ENCODE measurements at places on chromosomes 16 and 17.

DNA sequence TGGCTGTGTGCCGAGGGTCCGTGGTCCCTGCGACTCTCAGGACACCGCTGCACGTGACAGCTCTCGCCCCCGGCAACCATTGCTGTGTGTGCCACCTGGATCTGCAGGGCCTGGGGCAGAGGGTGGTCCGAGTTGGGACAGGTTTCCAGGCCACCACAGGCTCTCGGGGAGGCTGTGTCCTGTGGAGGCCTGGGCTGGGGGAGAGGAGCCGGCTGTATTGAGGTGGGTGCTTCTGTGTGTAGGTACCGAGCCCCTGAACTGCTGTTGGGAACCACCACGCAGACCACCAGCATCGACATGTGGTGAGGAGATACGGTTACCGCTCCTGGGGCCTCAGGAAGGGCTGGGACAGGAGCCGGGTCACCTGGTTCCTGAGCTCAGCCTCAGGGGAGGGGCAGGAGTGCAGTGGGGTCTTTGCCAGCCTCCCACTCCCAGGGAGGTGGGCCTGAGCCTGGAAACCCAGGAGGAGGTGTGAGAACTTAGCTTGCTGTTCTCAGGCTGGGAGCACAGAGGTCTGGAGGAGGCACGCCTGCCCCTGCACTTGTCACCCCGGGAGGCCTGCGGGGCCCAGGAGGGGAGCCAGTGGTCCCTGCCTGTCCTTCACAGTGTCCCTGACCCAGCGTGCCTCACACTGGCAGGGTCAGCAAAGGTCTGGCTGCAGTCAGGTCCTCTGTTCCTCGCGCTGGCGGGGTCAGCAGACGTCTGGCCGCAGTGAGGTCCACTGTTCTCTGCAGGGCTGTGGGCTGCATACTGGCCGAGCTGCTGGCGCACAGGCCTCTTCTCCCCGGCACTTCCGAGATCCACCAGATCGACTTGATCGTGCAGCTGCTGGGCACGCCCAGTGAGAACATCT, 7.3 kb downstream of the SPATA2L start:
- DNase-seq, result no peak

DNA sequence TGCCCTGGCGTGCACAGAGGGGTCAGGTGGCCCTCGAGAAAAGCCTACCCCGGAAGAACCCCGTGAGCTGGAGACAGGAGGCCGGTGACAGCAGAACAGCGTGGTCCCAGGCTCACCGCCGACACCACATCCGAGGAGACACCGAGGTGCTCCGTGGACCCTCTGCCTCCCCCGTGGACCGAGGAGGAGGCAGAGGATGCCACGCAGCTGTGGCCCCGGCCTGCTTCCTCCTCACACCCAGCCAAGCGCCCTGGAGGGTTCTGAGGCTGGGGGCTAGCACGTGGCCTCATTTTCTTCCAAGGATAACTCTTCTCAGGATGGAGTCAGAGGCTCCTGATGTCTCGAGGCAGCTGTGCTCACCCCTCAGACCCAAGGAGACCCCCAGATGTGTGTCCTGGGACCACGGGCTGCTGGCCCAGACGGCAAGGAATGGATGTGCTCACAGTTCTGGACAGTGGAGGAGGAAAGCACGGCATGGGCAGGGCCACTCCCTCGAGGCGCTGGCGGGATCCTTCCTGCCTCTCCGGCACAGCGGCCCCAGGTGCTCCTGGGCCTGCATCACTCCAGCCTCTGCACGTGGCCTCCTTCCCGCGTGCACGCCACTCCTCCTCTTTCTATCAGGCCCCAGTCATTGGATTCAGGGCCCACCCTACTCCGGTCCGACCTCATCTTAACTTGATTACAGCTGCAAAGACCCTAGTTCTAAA, 4.4 kb upstream of the PVALEF start:
- DNase-seq, result no peak

DNA sequence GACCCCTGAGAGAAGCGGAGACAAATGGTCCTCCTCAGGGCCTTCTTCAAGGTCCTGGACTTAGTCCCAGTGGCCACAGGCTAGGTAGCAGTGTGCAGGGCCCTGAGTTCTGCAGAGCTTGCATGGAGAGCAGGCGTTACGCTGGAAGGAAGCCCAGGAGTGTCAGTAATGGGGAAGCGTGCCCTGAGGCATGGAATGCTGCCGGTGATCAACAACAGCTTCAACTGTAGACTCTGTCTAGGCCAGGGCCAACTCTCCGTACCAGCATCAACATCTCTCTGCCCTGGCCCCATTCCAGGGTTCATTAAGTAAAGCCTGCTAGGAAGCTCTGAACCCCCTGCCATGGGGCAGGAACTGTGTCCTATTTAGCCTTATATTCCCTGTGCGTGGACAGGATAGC, 568 bp upstream of the TNK1 start:
- no peak for DNase-seq

GRCh38 chr16:264440-264951, 11.2 kb downstream of the RGS11 start:
- no peak for DNase-seq

DNA sequence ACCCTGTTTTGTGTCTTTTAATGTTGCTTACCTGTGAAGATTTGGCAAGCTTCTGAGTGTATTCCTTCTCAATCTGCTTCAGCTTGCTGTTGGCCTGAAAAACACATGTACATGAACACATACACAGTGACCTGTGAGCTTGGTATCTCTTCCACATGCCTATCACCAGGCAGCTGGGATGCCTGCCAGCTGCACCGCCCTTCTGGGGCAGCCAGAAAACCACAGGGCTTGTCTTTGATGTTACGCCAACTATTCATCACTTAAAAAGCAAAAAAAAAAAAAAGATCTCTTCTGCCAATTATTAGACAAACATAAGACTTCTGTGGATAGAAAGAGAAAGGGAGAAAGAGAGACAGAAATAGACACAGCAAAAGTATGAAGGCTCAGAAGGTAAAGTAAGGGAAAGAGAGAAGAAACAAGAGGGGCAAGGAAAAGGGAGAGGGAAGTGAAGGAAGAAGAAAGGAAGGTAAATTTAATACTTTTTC, 189.2 kb upstream of the AXIN2 start:
- no peak for DNase-seq

DNA sequence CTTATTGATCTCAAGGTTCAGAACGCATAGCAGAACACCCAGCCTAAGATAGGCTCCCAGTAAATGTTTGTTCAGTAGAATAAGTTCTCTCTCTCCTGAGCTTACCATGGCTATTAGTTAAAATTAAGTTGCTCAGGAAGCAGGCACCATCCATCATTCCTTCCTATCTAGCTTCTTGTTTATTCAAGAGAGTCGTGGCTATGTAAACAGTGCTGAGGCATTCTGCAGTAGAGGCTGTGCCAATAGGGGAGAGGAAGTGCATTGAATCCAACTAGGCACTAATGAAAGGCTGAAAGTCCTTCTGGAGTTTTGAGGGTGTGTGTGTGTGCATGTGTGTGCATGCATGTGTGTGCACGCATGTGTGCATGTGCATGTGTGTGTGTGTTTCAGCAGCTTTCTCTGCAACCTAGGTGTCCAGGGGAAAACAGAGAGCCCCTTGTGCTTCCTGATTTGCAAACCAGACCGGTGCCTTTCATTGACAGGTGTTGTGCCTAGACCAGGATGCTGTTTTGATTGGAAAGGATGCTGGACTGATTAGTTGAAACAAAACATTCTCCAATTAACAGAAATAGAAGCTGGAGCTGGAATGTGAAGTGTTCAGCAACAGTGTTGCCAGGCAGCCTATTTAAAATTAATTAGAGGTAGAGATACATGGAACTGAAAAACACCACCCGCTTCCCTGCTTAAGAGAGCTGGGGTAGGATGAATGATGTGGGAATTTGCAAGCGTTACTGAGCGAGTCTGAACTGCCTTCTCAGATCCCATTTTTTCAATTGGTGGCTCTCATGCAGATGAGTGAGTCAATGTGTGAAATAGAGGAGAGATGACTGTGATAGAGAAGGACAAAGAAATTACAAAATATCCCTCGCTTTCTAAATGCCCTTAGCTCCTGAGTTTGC, 103.3 kb upstream of the CLEC3A start:
- DNase-seq, result no peak

GRCh38 chr17:15085890-15086677, 179.0 kb downstream of the PMP22 start:
- no peak for DNase-seq

DNA sequence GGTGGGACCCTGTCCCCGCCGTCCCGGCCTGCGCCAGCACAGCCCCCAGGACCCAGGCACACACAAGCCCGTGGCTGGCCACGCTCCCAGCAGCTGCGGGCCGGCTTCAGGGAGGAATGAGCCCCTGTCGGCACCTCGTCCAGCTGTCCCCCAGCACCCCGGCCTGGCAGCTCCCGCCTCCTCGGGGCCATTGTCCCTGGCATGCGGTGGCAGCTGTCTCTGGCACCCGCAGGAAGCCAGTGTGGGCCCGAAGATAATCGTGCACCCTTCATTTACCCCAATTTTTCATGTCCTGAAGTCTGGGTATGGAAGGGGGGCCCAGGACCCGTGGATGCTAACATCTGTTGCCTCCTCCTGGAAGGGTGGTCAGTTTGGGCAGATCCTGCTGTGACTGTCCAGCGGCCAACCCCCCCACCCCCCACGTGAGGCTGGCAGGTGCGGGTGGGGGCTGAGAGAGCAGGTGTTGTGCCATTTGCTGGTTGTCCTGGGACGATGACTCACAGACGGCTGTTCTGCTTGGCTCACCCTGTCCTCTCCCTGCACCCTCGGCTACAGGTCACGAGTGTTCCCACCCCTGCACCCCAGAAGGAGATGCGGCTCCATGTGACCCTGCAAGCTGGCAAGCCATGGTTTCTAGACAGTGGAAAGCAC, 4.0 kb upstream of the LMF1 start:
- DNase-seq, result peak; percentile 93

- no peak for DNase-seq
Observed at GRCh38 chr17:56309897-56310296, 156.6 kb downstream of the ANKFN1 start.

DNA sequence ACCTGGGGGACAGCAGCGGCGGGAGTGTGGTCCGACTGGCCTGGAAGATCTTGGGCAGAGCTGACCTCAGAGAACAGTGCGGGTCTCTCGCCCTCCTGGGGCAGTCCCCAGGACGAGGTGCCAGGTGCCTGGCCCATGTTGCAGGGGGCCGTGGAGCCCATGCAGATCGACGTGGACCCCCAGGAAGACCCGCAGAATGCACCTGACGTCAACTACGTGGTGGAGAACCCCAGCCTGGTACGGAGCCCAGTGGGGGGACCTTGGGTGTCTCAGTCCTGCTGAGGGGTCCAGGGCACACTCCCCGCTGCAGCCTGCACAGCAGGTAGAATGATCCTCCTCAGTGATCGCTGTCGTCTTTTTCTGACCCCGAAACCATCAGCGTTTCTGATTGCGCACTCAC, 1.4 kb downstream of the GPS1 start:
- DNase-seq, result no peak

DNA sequence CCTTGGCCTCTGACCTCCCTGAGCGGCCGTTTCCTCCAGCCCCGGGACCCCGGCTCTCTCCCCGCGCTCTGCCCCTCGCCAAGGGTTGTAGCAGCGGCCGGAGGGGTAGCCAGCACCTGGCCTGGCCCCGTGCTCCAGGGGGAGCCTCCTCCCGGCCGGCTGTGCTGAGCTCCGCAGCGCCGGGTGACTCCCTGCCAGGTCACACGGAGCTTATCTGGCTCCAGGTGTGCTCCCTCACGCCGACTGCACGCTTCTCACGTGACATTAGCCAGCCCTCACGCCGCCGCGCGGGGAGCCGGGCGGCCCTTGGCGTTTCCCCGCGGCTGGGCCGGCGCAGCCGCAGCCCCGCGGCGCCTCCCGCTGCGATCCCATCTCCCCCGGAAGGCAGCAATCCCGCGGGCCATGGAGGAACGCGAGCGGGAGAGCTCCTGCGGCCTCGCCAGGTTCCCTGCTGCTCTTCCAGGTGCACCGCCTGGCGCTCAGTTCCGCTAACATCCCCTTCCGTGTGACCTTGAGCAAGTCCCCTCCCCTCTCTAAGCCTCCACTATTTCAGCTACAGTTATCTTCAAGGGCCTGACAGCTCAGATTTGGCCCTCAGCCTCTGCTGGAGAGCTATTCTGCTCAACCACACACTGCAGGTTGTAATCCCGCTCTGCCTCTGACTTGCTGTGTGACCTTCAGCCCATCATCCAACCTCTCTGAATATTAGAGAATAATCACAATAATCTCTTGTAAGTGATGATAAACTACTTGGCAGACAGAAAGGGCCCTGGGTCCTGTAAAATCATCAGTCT, 3.4 kb downstream of the MYO18A start:
- peak; percentile 46 for DNase-seq

- no peak for DNase-seq
Observed at GRCh38 chr16:88813269-88814143, 1.8 kb upstream of the APRT start.

DNA sequence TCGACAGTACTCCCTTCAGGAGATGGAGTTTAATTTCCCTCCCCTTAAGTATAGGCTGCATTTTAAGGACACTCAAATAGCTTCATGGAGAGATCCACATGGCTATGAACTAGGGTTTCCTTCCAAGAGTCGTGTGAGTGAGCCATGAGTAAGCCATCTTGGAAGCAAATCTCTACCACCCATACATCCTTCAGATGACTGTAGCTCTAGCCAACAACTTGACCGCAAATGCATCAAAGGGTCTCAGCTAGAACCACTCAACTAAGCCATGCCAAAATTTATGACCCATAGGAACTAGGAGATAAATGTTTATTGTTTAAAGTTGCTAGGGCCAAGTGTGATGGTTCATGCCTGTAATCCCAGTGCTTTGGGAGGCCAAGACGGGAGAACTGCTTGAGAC, 43.4 kb downstream of the METTL16 start:
- DNase-seq, result no peak

DNA sequence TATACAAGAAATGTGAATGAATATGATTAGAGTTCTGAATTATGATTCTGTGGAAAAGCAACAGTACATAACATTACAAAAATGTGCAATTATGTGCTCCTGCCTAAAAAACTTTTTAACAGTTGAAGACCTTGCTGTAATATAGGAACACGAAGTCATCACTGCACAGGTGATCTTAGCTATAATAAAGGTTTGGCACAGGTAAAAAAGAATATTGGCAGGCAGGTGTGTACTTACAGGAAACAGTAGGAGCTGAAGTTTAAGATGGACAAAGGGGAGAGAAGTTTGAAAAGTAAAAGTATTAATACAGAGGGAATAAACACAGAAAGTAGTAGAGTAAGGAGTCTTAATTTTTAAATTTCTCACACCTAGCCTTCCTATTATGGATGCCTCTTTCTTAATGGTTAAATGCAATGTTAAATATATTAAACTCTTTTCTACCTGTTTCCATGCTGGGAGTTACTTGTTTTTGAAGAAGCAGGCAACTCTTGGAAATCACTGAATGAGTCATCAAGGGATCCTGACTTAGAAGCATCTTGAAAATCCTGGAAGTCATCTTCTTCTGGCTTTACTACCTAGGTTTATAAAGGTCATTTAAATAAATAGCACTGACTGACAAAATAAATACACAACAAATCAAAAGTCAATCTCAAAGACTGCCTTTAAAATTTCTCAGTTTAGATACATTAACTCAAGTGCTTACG, 40.7 kb downstream of the SYNRG start:
- no peak for DNase-seq

DNA sequence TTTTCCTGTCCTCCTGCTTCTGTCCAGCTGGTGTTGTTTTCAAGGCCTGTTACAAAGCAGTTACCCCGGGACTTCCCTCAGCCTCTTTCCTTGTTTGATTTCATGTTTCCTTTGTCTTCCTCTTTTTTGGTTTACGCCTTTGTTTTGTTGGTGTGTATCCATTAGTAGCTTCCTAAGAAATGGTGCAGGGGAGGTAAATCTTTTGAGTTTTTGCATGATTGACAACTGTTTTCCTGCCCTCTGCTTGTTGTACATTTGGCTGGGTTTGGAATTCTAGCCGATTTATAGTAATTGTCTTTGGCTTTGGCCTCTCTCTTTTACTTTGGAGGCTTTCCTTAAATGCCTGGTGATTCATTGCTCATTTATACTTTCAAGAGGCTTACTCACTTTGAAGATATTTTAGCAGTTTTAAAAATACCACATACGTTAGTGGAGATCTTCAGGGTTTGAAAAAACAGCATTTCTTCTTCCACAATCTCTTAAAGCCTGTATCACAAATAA, 32.8 kb downstream of the DNAH2 start:
- DNase-seq, result no peak

Measured in caudate nucleus (tissue), 63 donors.